CD4-positive, alpha-beta T cell treated with Interleukin-4 for 4 hours (primary cell): ENCODE measurements at places on chromosomes 7 and 10.

- DNase-seq = peak; percentile 56
These were observed 22.2 kb upstream of the PARP12 start for GRCh38 chr7:140084972-140085371.

- no peak for DNase-seq
These were observed 9.8 kb downstream of the DHX32 start for GRCh38 chr10:125871338-125871737.

DNA sequence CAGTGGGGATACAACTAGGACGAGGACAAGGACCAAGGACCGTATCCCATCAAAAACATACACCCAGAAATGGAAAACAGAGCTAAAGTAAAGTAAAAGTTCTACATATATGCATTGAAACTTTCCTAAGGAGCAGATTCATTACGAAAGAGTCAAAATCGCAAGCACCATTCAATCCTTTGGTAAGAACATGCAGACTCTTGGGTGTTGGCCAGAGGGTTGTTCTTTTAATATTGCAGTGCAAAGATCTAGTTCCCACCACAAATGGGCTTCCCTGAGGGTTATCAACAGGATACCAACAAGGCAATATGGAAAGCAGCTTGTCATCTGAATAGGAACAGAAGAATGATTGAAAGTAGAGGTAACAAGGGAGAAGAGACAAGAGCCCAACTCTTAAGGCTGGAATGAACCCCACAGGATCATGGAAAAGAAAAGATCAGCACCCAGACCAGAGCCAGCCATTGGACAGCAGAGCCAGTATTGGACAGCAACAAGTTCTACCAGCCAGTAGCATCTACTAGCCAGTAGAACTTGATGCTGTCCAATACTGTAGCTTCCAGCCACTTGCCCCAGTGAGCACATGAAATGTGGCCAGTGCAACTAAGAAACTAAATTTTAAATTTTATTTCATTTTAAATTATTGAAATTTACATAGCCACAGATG, 66.0 kb downstream of the OSBPL3 start:
- DNase-seq = no peak

DNA sequence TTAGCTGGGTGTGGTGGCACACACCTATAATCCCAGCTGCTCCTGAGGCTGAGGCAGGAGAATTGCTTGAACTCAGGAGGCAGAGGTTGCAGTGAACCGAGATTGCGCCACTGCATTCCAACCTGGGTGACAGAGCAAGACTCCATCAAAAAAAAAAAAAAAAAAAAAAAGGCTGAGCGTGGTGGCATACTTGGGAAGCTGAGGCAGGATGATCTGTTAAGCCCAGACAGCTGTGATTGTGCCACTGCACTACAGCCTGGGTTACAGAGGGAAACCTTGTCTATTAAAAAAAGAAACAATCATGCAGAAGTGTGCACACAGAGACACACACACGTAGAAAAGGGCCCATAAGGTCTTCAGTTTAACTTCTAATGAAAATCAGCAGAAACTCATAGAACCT, 150.6 kb downstream of the TPST1 start:
- no peak for DNase-seq

GRCh38 chr10:89342206-89342958, 14.6 kb downstream of the IFIT3 start:
- DNase-seq = no peak

- DNase-seq = no peak
These were observed at the start of gene EBF3 for GRCh38 chr10:129963641-129964501. Gene EBF3 (minus strand): TSS chr10:129964274. CDS start chr10:129963768, 506 bp downstream.

GRCh38 chr7:8105449-8106095, 137.0 kb downstream of the GLCCI1 start:
- no peak for DNase-seq

DNA sequence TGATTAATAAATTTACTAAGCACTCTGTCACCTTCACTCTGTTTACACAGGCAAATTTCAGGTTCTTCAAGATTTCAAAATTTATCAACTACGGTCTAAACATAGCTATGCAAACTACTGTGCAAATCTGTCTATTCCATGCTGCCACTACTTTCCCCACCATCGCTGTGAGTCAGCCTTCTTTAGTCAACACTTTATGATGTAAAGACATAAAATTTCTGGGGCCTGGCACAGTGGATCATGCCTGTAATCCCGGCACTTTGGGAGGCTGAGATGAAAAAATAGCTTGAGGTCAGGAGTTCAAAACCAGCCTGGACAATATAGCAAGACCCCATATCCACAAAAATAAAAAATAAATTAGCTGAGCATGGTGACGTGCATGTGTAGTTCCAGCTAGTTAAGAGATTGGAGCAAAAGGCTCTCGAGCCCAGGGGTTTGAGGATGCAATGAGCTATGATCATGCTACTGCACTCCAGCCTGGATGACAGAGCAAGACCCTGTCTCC, 42.6 kb downstream of the CNOT4 start:
- no peak for DNase-seq

DNA sequence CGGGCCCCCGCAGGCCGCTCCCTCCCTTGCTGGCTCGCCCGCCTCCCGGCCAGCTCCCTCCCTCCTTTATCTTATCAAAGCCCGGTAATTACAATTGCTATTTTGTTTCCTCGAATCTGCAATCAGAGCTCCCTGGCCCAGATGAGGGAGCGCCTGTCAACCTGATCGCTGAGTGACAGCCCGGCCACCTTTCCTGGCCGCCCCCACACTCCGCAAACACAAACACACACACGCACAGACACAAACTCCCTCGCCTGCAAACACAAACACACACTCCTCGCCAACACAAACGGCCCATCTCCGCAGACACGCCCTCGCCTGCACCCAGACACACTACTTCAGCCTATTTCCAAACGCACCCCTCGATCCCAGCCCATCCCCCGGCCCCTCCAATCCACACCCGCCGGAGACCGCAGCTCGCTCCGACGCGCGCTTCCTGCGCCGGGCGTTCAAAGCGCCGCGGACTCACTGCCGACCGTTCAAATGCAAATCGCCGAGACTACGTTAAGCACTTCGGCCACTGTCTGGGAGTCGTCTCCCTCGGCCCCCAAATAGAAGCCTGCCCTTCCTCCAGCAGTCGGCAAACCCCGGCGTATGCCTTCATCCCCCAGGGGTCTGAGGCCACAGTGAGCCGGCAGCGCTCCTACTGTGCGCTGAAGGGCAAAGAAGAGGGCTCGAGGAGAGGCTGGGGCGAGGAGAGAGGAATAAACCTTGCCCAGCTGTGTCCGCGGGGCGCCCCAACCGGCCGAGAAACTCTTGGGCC, 3.0 kb upstream of the FGF8 start:
- DNase-seq = peak; percentile 4

- DNase-seq = no peak
These were observed 41.3 kb upstream of the ADRA2A start for GRCh38 chr10:111035542-111035941.

- no peak for DNase-seq
These were observed 1177.7 kb upstream of the AUTS2 start for GRCh38 chr7:68420342-68421192.

DNA sequence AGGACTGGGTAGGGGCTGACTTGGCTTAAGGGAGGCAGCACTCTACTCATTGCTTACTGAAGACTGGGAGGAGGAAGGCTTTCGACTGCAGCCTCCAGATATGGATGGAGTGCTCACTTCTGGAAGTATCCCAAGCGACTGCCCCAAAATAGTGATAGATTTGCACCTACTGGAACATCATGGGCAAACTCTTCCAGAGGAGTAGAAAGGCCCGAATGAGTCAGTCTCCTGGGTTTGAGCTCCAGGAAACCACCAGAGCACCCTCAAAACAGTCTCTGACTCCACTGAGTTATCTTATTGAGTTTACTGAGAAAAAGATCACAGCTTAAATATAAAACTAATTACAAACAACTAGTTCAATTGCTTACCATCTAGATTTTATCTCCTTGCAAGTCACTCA, 37.2 kb upstream of the PDLIM1 start:
- no peak for DNase-seq
